Activated CD4-positive, alpha-beta T cell treated with anti-CD3 and anti-CD28 coated beads, Interleukin-2, amount 50 U/mL, for 24 hours (primary cell): ENCODE measurements at places on chromosomes 5 and 9.

- no peak for DNase-seq
Observed at GRCh38 chr5:72194846-72195245, 87.6 kb downstream of the MAP1B start.

- no peak for DNase-seq
Observed at GRCh38 chr5:106454651-106455415, 1215.9 kb downstream of the EFNA5 start.

GRCh38 chr5:135091286-135091685, 57.3 kb upstream of the PITX1 start:
- no peak for DNase-seq

- DNase-seq: no peak
Observed at GRCh38 chr9:102038006-102038405, 299.6 kb upstream of the GRIN3A start.

- no peak for DNase-seq
Observed at GRCh38 chr9:26034786-26035185, 356.5 kb upstream of the TUSC1 start.

GRCh38 chr5:123279136-123279535, 144.1 kb downstream of the CEP120 start:
- DNase-seq: no peak

GRCh38 chr5:30561771-30562170, 631.7 kb upstream of the CDH6 start:
- DNase-seq: no peak

- no peak for DNase-seq
Observed at GRCh38 chr5:142984011-142984410, 213.8 kb downstream of the ARHGAP26 start.

DNA sequence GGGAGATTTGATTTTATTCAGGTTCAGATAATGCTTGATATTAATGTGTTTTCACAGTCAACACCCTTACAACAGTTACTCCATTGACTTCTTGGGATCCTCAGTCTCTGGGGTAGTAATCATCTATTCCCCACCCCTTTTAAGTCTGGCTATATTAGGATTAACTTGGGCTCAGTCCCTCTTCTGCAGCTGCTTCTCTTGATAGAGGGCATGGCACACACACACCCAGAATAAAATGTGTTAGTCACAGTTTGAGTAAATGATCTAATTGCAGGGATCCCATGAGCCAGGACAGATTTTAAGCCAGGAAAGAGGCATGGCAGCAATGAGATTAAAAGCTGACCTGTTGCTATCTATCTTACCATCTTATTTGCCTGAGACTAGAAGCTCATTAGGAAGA, 53.7 kb upstream of the VLDLR start:
- DNase-seq: no peak

DNA sequence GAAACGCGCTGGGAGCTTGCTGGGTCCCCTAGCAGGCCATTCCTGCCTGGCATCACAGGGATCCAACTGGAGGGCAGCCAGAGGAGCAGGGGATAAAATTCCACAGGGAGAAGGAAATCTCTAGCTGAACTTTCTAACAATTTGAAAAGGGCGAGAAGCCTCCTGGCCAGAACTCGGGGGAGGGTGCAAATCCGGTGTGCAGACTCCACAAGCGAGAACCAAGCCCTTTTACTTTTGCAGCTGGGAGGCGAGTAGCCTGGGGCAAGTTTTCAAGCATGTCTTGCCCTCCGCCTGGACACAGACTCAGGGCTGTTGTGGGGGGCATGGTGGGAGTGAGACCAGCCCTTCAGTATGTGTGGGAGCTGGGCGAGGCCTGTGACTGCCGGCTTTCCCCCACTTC, 14.3 kb upstream of the POU5F2 start:
- no peak for DNase-seq

DNA sequence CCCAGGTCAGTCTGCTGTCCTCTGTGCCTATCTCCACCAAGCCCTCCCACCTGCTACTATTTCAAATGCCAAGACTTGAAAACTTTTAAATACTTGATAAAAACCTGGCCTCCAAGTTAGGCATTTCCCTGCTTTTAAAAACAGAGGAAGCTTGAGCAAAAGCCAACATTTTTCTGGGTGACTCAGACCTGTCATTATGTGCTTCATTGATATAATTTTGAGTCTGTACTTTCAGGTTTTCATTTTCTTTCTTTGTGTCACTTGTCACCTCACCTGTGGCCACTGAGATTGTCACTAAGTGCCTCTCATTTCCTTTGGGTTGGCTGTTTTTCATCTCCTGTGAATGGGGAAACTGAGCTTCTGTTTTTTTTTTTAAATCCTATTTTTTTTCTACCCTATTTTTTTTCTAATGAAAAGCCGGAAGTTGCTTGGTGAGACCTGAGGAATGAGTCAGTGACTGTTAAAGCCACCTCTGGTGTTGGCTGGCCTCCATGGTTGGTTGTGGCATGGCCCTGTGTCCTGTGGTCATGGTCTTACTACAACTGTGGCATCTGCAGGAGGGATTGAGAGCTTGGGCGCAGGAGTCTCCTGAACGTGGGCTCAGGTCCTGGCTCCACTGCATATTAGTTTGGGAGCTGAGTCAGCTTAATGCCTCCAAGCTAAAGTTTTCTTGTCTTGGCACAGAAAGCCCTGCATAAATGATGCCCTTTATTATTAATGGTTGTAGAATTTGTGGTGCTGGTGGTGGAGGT, 56.7 kb downstream of the ARHGAP26 start:
- no peak for DNase-seq

DNA sequence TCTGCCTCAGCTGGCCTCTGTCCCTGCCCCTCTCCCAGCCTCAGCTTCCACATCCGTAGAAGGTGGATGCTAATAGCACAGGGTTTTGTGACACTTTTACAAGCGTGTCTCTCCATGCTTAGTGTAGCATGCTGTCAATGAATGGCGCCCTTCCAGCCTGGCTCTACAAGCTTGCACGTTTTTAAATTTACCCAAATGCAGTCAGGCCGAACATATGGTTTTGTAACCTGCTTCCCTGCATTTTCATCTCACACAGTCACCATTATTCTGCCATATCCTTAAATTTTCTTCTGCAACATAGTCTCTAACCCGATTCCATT, 28.8 kb downstream of the FAM163B start:
- no peak for DNase-seq

DNA sequence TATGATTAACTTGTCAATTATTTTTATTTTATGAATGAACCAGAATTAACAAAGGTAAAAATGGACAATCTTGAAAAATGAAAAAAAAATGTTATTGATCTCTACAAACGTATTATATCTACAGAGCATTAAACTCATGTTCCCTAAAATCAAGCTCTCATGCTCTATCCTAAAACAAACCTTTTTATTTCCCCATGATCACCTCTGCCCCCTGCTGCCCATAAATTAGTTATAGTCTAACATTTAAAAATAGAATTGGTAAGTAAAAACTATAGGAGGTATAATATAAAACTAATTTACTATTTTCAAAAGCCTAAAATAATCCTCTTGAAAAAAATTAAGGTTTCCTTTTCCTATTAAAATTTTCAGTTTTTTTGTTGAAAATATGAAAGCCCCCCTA, 168.0 kb upstream of the POU5F2 start:
- no peak for DNase-seq

DNA sequence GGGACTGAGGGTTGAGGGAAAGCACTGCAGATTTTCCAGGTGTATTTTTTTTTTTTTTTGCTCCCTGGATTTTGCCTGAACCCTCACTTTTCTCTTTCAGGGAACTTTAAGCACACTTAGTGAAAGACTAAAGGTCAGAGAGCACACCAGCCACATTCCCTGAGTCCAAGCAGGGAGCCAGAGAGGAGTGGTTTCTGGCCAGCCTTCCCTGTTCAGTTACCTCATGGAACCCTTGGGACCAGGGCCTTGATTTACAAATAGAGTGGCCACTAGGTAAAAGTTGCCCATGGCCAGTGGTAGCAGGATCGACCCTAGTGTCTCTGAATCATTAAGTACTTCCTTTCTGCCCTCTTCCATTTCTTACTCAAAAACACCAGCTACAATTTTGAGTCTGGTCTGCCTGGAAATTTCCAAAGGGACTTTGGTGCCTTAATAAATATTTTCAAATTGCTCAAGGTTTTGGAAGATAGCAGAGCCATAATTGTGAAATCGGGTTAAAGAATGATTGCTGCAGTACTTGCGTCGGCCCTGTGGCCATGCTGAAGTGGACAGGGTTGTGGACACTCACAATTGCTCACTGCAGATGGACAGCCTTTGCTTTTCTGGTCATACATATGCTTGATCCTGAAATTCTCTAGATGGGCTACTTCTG, 14.5 kb downstream of the PALM2AKAP2 start:
- DNase-seq: no peak

DNA sequence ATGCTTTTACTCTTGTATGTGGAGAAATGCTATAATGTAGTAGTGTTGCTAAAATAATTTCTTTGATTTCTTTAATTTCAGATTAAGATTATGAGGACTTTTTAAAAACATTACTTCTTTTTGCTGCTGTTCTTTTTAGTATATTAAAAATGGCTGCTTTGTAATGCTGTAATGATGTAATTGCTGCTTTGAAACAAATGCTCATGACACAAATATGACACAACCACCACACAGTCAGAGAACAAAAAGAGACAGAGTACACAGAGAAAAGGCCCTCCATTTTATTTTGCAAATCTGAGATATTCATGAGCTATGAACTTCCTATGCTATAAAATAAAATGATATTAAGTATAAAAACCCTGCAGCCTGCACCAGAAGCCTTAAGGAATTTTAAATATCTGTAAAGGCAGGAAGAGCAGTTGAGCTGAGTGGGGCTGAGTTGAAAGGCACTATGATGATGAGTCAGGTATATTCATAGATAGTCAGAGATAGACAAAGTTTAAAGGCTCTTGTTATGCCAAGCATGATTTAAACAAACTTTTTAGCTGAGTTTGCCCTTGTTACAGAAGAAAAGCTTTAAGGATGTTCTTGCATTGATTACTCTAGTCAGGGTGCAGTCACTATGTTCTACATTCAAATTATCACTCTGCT, 5.1 kb upstream of the POU5F2 start:
- DNase-seq: no peak
